ENCODE measurements at places on chromosomes 11 and 22.

- no peak for DNase-seq
These were observed 19.5 kb downstream of the SYT13 start for GRCh38 chr11:45266676-45267020.

GRCh38 chr11:19735909-19736498 lies 23.4 kb downstream of the NAV2 start:
- no peak for DNase-seq

DNA sequence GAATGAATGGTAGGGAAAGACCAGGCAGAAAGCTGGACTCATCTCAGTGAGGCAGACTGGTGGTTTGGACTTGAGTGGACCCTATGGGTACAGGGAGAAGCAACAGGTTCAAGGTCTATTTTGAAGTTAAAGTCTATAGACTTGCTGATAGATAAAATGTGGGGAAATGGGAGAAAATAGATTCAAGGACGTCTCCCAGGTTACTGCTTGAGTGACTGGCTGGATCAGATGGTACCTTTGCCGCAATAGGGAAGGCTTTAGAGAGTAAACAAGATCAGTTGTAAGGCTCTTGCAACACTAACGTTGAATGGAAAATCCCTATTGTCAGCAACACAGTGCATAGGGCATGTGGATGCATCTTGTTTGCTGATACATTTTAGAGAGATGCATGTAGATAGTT lies 27.4 kb downstream of the SEZ6L start:
- DNase-seq, result no peak

DNA sequence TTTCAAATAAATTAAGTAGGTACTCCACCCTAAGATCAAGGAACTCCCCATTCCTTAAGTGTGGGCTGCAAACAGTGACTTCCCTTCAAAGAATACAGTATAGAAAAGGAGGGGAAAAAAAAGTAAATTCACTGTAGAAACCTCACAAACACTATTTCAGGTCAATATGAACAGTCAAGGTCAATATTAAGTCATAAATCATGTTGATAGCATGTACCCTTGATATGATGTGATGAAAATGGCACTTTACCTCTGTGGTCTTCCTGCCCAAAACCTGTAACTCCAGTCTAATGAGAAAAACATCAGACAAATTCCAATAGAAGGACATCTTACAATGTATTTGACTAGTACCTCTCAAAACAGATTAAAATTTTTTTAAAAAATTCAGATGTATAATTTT lies 8.2 kb downstream of the CKAP5 start:
- no peak for DNase-seq

GRCh38 chr22:48222742-48223487 lies 1460.5 kb downstream of the TBC1D22A start:
- no peak for DNase-seq

GRCh38 chr22:44336962-44337677 lies 24.4 kb upstream of the SHISAL1 start:
- DNase-seq, result no peak

- no peak for DNase-seq
These were observed 13.3 kb upstream of the ZNF280A start for GRCh38 chr22:22533417-22533816.

DNA sequence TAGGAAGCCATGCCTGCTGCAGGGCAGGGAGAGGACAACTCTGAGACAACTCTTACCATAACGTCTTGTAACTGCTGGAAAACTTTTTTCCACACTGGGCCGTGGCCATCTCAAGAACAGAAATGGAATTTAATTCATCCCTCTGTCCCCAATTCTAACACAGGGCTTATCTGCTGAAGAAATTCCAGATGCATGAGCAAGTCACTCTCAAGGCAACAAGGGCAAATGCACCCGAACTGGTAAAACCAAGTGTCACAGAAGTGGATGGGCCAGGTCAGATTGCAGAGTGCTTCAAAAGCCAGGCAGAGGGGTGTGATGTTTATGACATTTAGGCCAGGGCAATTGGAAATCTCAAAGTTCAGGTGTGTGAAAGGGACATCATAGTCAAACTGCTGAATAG lies 7.4 kb downstream of the SMPD1 start:
- DNase-seq, result no peak

DNA sequence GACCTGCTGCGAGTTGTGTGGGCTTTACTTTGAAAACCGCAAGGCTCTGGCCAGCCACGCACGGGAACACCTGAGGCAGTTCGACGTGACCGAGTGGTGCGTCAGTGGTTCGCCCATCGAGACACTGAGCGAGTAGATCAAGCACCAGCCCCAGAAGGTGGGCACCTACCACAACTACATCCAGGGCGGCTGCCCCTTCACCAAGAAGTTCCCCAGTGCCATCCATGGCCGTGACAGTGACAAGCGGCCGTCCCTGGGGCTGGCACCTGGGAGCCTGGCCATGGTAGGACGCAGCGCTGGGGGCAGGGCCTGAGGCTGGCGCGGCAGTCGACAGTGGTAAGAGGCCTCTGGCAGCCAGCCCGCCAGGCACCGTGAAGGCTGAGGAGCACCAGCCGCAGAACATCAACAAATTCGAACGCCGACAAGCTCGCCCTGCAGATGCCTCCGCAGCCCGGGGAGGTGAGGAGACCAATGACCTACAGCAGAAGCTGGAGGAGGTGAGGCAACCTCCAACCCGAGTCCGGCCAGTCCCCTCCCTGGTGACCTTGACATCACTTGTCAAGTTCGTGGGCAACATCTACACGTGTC lies 545.2 kb upstream of the CCDC179 start:
- DNase-seq, result no peak

DNA sequence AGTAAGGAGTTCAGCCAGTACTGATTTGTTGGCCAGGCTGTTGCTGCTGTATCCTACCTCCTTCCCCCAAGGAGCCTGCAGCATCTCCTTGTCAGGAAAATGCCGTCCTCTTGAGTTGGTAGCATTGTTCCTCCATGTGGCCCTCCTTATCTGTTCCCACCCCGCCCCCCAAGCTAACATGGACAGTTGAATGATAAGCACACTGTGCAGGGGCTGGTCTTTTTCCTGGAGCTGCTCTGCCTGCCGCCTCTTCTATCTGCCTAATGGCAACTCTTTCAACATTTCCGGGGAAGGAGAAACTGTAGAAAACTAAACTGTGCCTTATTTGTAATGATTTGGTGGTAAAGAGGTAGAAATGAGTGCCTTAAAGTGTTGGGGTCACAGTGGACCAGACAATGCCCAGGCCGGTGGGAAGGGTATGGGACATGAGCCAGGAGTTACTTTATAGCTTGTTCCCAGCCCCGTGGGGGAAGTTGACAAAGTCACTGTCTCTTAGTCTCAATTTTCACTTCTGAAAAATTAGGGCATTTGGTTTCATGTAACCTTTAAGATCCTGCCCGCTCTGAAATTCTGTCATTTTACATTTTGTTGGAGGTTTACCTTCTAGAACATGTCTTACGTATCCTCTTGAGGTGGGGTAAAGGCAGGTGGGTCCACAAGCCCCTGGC lies 4.5 kb downstream of the FAM118A start:
- no peak for DNase-seq
